CD4-positive, alpha-beta T cell treated with Interleukin-6 for 4 hours (primary cell): ENCODE measurements at places on chromosomes 16 and 17.

DNA sequence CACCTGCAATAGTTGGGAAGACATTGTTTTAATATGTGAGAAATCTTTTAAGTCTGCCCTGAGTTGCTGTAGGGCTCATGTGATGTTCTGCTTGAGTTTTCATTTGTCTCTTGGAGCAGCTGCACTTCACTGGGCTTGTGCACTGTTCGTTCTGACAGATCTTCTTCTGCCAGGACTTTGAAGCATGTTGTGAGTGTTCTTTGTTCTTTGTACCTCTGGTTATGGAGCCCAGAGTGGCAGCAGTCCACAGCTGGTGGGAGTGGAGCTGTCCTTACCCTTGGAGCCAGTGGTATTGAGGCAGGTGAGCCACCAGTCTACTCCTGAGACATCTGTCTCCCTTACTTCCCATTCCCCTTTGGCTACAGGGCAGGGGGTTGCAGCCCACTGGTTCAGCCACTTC, 64.6 kb downstream of the GNAO1 start:
- DNase-seq: no peak

DNA sequence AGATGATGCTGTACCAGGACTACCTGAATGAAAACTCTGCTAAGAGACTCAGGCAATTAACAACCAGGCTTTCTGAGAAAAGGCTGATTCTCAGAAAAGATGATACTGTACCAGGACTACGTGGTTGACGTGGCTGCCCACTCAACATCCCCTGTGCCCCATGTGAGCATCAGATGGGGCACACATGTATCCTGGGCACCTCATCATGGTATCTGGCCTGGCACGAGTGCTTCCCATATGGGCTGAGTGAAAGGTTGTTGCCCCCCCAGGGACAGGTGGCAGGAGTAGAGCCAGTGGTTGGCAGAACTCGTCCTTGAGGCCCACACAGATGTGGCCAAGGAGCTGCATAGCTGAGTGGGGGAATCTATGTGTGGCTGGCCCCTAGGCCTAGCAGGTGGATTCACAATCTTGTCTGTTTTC, 3.5 kb upstream of the CES4A start:
- DNase-seq: no peak

GRCh38 chr16:49806446-49806845, 49.5 kb downstream of the ZNF423 start:
- DNase-seq: no peak

DNA sequence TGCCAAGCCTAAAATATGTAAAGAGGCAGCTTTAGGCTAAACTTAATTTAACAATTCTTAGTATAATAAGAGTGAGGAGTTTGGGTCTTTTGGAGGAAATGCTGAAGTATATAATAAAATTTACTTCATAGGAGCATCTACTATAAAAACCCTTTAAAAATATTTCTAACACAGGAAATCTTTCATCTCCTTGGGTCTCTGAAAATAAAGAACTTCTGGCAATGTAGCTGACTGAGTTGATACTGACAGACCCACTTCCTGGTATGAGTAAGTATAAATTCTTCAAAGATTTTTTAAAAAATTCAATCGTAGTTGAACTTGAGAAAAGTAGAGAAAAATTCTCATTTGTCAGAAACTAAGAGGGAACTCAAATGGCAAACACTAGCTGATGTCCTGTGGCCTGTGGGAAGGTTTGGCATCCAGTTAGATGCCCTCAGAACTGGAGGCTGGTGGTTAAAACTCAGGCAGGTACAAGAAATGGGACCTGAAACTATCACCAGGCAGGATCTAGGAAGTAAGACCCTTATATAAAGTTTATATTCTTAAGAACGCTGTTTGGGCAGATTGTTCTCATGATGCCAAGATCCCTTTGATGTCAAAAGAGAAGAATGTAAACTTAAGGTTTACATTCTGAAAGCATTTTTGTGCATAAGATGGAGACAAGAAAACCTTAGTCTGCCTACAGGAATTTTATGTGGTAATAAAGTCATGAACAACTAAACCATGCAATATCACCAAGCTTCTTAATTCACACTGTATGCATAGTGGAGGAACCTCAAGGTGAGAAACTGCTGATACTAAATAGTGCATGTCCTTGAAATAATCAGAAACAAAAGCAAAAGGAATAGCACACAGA, 6.2 kb downstream of the KRTAP4-6 start:
- DNase-seq: no peak

DNA sequence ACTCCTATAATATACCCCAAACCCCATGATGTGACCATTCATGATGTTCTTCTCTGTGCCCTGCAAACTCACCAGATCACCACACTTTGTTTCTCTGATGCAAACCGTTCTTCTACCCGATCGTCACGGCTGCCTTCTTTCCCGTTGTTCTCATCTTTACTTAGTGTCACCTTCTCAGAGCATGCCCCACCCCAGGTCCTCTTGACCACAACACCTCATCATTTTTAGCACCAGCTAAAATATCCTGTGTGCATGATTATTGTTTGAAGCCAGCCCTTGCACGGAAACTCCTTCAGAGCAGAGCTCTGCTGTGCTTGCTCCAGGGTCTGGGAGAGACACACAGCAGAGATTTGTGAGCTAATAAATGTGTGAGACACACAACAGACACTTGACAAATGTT, 38.9 kb upstream of the CREBBP start:
- no peak for DNase-seq

DNA sequence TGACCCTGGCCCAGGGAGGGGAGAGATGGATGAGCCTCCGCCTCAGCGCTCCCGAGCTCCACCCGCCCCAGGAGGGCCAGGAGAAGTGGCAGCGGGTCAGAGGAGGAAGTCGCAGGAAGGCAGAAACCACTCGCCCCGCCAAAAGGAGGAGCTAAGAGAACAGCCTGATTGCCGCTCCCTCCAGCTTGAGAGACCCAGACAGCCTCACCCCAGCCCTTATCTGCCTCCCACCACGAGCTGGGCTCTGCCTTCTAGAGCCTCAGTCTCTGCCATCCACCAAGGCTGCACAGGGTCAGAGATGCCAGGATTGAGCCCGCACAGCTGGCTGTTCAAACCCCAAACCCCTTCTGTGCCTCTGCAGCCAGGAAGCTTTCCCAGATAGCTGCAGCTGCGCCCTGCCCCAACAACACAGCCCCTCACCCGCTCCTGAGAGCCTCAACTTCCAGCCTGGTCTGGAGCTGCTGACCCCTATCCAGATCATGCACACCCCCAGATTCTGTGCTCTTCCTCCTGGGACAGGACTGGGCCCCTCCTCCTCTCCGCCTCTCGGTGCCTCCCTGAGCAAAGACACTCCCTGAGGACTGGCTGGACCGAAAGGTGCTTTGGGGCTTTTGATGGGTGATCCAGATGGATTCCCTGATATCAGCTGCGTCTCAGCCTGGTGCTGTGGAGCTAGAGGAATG, 1.0 kb upstream of the ATP2A3 start:
- DNase-seq: peak; percentile 78

GRCh38 chr17:16448490-16448889, 33.1 kb downstream of the TRPV2 start:
- DNase-seq: no peak

DNA sequence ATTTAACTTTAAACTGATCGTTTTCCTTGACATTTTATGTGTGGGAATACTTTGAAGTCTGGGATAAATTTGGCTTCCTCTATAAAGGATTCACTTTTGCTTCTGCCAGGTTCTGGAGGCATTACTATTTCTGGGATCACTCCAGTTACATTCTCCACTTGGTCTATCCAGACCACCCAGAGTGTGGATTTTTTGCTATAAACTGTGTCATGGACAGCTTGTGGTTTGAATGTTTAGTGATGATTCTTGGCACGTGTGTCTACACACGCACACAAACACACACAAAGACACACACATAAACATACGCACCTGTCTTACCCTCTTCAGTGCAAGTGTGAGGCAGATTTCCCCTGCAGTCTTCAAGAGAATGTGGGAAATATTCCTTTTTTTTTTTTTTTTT, 27.4 kb upstream of the MSI2 start:
- DNase-seq: no peak

GRCh38 chr17:81066771-81067315, 31.9 kb downstream of the BAIAP2 start:
- no peak for DNase-seq

- DNase-seq: no peak
Observed at GRCh38 chr16:5851393-5851982, 753.9 kb upstream of the EEF2KMT start.

DNA sequence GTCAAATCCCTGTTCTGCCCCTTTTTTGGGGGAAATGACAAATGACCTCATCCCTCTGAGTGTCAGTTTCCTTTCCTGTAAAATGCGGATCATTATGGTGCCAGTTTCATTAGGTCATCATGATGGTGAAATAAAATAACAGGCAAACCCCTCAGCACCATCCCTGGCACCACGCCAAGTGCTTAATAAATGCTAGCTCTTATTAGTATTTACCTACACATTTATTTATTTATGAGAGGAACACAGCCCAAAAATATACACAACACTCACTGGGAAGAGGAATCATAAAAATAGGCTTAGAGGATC, 28.6 kb upstream of the GPRC5B start:
- DNase-seq: no peak

GRCh38 chr16:52617591-52617990, 70.6 kb upstream of the TOX3 start:
- no peak for DNase-seq
